ENCODE measurements at places on chromosomes 11 and 22.

GRCh38 chr22:45518580-45518991 is 15.9 kb downstream of the FBLN1 start:
- no peak for DNase-seq

- DNase-seq, result no peak
Observed at GRCh38 chr11:13205486-13205885, 72.1 kb upstream of the BMAL1 start.

GRCh38 chr22:25484521-25485315 is 79.8 kb upstream of the GRK3 start:
- DNase-seq, result no peak

DNA sequence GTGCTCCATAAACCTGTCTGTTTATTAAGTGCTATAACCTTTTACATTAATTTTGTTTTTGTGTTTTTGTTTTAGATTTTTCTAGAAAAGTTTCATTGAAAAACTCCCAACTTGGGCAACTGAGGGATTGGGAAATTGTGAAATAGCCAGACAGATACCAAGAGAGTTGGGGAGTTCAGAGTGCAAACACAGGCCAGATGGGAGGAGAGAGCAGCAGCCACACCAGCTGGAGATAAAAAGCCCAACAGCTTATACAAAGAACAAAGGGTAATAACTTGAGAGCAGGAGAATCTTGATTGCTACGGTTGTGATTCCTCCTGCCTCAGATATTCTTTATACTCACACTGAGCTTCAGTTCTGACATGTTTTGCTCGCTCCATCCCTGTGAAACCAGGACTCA is 1642.2 kb downstream of the LRRC4C start:
- no peak for DNase-seq

DNA sequence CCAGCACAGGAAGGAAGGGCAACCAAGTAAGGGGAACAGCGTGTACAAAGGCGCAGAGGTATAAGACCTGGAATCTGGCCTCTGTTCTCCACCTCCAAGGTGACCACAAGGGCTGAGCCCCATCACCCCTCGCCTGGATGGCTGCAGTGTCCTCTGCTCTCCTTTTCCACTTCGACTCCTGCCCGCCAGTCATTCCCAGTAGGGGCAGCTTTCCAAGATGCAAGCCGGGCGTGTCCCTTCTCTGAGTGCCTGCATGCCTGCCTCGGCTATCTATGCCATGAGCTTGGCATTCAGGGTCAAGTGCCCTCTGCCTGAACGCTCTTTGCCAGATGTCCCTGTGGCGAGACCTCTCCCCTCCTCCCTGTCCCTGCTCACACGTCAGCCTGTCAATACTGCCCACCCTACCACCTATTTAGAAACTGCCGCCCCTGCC is 17.0 kb downstream of the FADS3 start:
- DNase-seq, result no peak

GRCh38 chr11:20599221-20600019 is at the start of gene SLC6A5:
TSS of gene SLC6A5 (plus strand) at chr11:20599608. CDS start at chr11:20599673, 65 bp downstream.
- DNase-seq, result no peak
